ENCODE measurements at places on chromosomes 12 and 14.

GRCh38 chr12:108117163-108117849 is 11.8 kb upstream of the WSCD2 start:
- no peak for DNase-seq

GRCh38 chr14:59332727-59333126 is 132.5 kb downstream of the GPR135 start:
- no peak for DNase-seq

- no peak for DNase-seq
Observed at GRCh38 chr14:61668282-61668681, 27.0 kb upstream of the HIF1A start.

DNA sequence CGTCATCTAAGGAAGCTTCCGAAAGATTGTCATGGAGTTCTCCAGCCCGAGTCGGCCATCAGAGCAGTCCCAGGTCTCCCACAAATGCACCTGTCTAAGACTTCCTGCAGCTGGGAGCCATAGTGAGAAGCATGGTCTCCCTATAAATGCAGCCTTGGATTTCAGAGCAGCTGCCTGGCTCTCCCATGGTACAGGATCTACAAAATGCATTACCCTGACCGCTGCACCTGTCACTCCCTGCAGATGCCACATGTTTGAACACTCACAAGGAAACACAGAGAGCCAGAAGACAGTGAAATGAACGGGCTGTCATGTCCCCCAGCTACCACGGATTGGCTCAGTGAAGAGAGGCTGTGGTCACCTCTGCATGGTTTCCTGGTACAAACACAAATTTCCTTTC is 702.7 kb downstream of the MED13L start:
- DNase-seq: no peak

GRCh38 chr12:47111854-47112253 is 32.1 kb upstream of the AMIGO2 start:
- DNase-seq: no peak

GRCh38 chr14:65208548-65208947 is 106.2 kb upstream of the MAX start:
- DNase-seq: no peak

GRCh38 chr14:59377991-59378601 is 87.1 kb downstream of the GPR135 start:
- no peak for DNase-seq

DNA sequence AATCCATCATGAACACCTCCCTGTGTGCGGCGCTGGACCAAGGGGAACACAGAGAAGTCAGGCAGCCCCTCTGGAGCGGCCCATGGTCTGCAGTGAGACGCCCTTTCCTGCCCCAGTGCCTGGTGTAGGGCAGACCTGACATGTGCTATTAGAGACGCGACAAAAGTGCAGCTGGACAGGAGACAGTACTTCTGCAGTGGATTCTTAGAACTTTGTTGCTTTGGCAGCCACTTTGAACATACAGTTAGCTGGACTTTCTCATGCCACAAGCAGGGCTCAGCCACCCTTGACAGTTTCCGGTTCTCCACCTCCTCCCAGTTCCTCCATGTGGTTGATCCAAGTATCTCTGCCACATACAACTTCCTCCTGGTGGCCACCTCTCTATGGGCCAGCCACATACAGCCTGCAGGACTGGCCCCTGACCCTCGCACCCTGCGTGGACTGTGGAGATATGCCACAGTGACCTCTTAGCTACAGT is 45.9 kb downstream of the LGMN start:
- no peak for DNase-seq

GRCh38 chr14:75987201-75987970 is 1.8 kb downstream of the IFT43 start:
- DNase-seq: no peak

DNA sequence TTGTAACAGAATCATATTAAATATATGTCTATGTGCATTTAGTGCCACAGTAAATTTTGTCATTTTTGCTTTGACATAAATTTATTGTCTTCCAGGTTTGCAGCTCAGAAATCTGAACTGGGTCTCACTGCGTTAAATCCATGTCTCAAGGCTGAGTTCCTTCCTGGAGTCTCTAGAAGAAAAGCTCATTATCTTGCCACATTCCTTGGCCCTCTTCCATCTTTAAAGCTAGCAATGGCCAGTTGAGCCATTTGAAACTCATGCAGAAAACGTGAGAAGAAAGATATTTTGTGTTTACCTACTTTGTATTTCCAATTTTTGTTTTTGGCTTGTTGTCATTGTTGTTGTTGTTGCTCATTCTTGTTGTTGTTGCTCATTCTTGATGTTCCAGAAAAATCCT is 10.7 kb downstream of the PRH1 start:
- no peak for DNase-seq

GRCh38 chr12:50784501-50784900 is 20.6 kb downstream of the ATF1 start:
- DNase-seq: no peak

DNA sequence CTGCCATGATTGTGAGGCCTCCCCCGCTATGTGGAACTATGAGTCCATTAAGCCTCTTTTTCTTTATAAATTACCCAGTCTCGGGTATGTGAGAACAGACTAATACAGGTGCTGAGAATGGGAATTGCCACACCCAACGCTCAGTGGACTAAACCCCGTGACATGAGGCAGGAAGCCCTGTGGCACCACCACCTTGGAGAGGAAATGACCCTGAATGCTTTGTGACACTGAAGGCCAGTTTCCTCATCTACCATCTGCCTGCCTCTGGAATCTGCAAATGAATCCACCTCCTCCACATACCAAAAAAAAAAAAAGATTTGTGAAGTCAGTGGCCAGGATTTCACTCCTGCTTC is 41.6 kb downstream of the NT5DC3 start:
- DNase-seq: no peak

DNA sequence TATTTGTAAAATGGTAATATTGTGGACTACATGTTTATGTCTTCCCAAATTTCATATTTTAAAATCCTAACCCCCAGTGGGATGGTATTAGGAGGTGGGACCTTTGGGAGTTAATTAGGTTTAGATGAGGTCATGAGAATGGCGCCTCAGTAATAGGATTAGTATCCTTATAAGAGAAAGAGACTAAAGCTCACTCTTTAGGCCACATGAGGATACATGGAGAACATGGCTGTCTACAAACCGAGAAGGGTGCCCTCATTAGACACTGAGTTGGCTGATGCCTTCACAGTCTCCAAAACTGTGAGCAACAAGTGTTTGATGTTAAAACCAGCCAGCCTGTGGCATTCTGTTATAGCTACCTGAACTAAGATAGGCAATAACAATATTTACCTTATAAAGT is 58.3 kb upstream of the OTOGL start:
- no peak for DNase-seq

DNA sequence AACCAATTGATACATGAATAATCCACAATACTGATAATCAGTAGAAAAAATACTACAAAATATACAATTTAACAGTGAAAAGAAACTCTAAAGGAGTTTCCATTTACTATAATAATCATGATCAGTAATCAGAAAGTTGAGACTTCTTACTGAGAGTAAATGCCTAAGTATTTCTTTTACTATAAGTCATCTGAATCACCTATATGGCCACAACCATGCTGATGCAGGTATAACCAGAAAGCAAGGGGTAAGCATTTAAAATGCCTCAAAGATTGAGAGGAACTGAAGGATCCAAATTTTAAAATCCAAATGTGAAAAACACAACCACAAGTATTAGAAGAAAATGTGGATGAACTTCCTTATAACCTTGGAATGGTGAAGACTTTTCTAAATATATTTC is 23.4 kb downstream of the CDK17 start:
- DNase-seq: no peak

DNA sequence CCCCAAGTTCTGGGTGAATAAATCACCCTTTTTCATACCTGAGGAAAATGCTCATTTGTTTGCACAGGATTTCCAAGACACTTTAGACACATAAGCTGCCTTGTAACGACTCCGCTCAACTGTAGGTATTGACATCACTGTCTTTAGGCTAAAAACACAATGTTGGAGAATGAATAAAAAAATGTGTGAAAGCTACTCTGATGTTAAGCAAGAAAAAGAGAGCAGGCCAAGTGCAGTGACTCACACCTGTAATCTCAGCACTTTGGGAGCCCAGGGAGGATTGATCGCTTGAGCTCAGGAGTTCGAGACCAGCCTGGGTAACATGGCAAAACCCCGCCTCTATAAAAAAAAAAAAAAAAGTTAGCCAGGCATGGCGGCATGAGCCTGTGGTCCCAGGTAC is 11.1 kb upstream of the CIPC start:
- no peak for DNase-seq

- DNase-seq: no peak
Observed at GRCh38 chr12:26806556-26806955, 26.4 kb downstream of the ITPR2 start.

GRCh38 chr12:99522456-99522855 is 125.1 kb upstream of the GARIN6 start:
- DNase-seq: no peak

GRCh38 chr12:49646871-49647654 is 23.7 kb downstream of the PRPF40B start:
- DNase-seq: no peak

- DNase-seq: no peak
Observed at GRCh38 chr14:95500772-95501401, 15.6 kb downstream of the SYNE3 start.

GRCh38 chr14:91154851-91155625 is 41.2 kb downstream of the DGLUCY start:
- no peak for DNase-seq

- peak; percentile 65 for DNase-seq
Observed at GRCh38 chr12:131368668-131369071, 342.2 kb upstream of the SFSWAP start.

DNA sequence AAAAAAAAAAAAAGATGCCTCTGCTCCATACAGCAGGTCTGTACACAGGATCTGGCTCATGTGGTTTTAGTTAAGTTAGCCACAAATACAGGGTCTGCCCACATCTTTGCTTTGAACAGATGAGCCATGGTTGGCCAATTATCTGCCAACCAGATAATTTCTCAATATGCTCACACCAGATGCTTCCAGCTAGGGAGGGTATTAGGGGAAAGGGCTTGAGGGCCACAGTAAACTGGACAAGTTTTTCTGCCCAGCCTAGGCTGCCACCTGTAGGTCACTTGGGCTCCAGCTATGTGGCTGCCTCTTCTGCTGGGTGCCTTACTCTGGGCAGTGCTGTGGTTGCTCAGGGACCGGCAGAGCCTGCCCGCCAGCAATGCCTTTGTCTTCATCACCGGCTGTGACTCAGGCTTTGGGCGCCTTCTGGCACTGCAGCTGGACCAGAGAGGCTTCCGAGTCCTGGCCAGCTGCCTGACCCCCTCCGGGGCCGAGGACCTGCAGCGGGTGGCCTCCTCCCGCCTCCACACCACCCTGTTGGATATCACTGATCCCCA is 776 bp downstream of the RDH5 start:
- DNase-seq: peak; percentile 83

- no peak for DNase-seq
Observed at GRCh38 chr12:54954228-54954627, 30.3 kb downstream of the TESPA1 start.

DNA sequence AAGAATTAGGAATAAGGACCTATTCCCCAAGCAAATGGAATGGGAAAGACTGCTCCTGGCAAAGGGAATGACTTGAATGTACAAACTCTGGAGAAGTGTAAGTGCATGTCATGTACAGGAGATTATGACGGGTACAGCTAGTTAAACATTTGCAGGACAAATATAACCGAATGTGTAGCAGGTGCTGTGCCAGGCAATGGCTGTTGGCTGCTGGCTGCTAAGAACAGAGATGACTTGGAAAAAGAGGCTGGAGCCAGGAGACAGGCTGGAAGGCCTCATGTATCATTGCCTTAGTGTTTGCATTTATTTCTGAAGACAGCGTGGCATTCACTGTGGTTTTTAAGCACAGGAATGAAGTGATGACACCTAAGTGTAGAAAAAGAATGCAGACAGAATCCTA is 136.8 kb downstream of the TTC8 start:
- DNase-seq: no peak
